ENCODE measurements at places on chromosomes 3 and 15.

DNA sequence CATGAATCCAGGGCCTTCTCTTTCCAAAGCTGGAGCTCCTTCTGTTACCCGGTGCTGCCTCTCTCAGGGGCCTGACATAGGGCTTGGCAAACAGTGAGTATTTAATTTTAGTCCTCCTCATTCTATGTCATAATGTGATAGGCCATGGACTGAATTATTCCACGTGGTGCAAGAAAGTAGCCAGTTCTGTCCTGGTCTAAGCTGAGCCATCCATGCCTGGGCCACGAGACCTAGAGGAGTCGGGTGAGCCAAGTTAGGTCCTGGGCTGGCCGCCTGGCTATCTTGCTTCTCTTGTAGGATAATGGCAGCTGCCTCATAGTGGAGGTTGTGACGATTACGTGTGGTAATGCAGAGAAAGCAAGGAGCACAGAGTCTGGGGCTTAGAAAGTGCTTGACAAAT is 170.6 kb downstream of the FAM43A start:
- no peak for DNase-seq

DNA sequence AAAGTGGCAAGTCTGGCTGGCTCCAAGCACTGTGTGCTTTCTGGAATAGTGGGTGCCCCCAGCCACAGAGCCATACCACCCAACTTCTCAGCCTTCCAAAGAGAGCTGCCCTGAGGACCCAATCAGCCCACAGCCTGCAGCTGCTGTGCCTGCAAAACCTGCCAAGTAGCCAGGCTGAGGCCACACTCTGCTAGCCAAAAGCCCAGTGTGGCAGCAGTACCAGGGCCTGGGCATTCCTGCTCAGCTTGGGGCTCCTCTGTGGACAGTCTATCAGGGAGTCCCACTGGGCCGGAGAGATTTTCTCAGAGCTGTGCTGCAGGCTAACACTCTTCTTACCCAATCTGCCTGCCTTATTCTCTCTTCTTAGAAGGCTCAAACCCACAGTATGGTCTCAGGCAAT is 136.5 kb downstream of the TPRA1 start:
- no peak for DNase-seq

DNA sequence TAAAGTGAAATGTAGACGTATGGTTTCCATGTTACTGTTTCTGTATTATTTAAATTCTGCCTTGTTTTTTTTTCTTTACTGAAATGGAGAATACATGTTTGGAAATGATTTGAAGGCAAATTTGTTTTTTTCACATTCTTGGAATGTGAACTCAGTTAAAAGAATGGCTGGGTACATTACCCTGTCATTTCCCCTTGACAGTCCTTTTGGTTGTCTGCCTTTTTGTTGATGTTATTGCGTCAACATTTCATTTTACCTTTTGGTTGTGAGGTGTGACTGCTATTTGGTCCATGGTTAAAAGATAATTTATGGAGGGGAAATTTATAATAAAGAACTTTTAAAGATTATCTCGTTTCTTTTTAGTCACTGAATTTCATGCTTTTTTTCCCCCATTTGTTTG is 3.2 kb upstream of the GPR171 start:
- no peak for DNase-seq

- DNase-seq, result no peak
Observed at GRCh38 chr15:39625451-39625850, 44.6 kb downstream of the THBS1 start.

- no peak for DNase-seq
Observed at GRCh38 chr15:80386151-80386550, 18.0 kb upstream of the ARNT2 start.

- DNase-seq, result no peak
Observed at GRCh38 chr3:191997093-191997492, 536.1 kb downstream of the PYDC2 start.

- DNase-seq, result no peak
Observed at GRCh38 chr3:2246873-2247648, 148.4 kb downstream of the CNTN4 start.

DNA sequence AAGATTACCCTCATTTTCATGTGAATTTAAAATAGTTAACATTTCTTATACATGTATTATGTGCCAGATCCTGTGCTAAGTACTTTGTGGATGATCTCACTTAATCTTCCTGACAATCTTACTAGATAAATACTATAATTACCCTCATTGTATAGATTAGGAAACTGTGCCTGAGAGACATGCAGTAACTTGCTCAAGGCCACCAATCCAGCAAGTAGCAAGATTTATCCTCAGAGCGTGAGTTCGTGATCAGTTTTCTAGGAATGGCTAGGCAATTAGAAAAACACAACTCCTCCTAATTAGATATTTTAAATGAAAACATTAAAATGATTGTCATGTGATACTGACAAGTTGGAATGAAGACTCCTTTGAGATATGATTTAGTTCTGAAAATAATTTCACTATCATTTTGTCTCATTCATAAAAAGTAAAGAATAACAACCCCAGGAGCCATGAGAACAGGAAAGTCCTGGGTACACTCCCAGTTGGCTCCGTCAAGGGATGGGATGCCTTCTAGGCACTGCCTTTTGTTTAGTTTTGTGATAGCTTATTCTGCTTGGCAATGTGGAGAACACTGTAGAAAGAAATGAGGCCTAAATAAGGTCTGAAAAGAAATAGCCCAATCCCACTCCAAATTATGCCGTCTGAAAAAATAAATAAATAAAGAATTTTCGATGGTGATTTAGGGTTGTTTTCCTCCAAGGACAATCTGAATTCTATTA is 61.3 kb downstream of the FBN1 start:
- no peak for DNase-seq

GRCh38 chr3:185770109-185770508 is 54.7 kb downstream of the IGF2BP2 start:
- DNase-seq, result no peak

GRCh38 chr15:71325481-71325880 is 210.2 kb downstream of the THSD4 start:
- no peak for DNase-seq

GRCh38 chr3:192899540-192899982 is 18.1 kb downstream of the MB21D2 start:
- DNase-seq, result no peak

GRCh38 chr15:74500401-74500800 is 39.4 kb upstream of the UBL7 start:
- no peak for DNase-seq

DNA sequence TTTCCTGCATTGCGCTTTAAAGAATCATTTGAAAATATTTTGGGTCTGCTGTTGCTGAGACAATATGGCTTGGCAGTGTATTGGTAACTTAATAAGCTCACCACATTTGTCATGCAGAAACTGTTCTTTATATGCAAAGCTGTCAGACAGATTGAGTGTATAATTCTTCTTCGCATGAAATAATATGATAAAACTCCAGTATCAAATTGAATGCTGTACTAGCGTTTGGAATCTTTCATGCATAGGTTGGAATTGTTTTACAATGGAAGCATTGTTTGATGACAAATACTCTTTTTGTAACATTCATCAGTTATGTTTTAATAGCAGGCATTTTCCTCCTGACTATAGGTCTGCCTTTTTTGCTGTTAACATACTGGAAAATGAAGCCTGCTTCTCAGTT is 53.8 kb downstream of the RBMS3 start:
- peak; percentile 3 for DNase-seq

- DNase-seq, result no peak
Observed at GRCh38 chr15:75033809-75034208, 10.4 kb downstream of the PPCDC start.

DNA sequence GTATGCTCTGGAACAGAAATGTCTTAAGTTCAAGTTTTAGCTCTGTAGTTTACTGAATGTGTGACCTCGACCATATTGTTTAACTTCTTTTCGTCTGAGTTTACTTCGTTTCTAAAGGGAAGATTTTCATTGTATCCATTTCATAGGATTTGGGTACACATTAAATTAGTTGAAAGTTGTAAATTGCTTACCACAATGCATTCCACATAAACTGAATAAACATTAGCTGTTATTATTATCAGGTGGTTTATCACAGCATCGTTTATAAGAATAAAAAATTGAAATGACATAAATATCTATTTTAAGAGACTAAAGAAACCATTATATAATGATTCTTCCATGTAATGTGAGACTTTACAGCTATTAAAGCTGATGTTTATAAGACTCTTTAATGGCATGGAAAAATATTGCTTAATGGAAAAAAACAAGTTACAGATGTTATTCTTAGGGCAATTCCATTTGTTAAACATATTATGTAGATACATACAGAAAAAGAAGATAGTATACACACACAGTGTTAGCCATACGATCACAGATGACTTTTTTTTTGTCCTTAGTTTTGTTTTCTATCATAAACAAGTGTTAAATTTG is 342.3 kb upstream of the SGO1 start:
- DNase-seq, result no peak

DNA sequence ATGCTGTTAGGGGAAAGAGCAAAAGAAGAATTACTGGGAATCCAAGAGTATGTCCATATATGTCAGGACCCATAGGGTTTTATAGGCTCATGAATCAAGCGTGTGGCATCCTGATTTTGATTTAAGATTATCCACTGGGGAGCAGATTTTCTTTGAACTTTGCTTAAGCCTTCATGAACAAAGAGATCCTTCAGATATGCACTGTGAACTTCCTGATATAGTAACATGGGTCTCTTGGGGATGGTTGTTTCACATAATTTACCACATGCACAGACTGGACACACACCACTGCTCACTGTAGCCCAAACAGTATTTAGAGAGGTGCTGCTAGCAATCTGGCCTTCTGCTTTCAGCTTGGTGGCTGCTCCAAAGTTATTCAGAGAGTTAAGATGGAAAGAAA is 200.9 kb upstream of the ZPLD1 start:
- DNase-seq, result no peak

DNA sequence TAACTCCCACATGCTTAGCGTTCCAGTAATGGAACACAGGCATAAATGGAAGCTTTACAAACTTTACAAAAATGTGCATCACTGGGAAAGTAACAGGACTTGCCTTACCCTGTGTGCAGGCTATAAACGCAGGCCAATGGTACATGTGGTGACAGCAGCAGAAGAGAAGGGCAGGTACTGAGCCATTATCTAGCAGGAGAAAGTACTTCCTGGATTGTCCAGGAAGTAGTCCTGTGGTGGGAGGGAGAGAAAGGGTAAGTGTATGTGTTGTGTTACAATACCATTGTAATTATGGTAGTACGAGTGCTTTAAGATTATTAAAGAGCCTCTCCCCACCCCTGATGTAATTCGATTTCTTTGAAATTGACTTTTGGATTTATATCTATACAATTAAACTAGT is 5.3 kb downstream of the ATP1B3 start:
- no peak for DNase-seq

- no peak for DNase-seq
Observed at GRCh38 chr3:133442518-133442917, 42.7 kb downstream of the BFSP2 start.

GRCh38 chr3:158845765-158846350 is 44.0 kb downstream of the MFSD1 start:
- peak; percentile 46 for DNase-seq

DNA sequence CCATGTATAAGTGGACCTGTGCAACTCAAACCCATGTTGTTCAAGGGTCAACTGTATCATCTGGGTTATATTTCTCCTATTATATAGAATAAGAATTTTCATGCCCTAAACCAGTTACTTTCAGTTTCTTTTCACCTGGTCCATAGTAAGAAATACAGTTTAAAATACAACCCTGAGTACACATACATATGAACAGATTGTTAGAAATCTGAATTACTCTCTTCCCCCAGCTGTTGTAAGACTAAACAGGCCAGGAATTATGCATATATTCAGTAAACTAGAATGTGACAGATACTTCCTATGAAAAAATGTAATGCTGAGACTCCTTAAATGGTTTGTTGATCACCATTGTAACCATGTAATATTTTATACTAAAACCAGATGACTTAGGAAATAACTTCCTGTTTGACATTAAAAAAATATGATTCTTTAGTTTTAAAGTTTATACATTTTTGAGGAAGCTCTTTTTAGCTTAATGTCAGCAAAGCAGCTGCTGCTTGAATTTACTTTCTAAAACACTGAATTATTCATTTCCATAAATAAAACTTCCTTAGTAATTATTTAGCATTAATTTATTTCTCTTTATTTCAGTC is 52.5 kb upstream of the ZCWPW2 start:
- DNase-seq, result no peak

- no peak for DNase-seq
Observed at GRCh38 chr3:102374863-102375634, 59.8 kb upstream of the ZPLD1 start.

DNA sequence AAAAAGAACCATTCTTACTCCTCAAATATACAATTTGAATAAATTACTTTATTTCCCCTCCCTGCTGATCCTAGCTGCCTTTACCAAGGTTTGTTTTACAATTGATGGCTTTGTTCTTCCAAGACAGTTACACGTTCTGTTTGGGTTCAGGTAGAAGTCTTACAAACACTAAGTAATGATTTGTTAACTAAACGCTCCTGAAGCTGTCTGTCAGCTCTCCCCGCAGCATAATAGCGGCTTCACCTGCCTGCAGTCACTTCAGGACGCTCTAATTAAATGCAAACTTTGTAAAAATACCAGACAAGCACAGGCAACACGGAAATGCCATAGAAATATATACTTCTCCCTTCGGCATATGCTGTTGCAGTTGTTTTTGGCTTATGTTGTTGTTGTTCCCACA is 176.4 kb upstream of the MDFIC2 start:
- DNase-seq, result no peak

GRCh38 chr3:128278761-128279600 is 125.7 kb downstream of the EEFSEC start:
- no peak for DNase-seq

GRCh38 chr3:58203541-58203940 is 7.2 kb downstream of the DNASE1L3 start:
- no peak for DNase-seq

DNA sequence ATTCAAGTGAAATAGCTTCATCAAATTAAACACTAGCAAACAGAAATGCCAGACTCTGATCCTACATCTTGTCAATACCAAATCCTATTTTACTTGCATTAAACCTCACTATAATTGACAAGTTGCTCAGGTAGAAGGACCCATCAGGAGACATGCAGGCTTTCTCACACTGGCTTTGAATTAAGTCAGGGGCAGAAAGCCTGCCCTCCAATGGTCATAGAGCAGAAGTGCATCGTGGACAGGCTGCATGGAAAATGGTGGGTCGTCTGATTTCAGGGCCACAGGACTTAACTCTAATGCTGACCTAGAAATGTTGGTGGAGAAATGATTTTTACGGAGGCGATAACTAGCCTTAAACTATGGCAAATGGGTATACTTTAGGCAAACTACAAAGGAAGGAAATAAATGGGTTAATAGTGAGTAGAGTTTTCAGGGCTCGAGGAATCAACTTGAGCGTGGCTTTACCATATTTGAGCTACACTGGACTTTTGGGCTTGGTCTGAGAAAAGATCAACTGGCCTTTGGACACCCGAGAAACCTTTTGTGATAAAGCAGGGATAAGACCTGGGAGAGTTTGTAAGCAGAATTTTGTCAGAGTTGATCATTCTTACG is 283.9 kb downstream of the GRM7 start:
- DNase-seq, result no peak

GRCh38 chr15:65824941-65825544 is 33.0 kb upstream of the DENND4A start:
- DNase-seq, result no peak

DNA sequence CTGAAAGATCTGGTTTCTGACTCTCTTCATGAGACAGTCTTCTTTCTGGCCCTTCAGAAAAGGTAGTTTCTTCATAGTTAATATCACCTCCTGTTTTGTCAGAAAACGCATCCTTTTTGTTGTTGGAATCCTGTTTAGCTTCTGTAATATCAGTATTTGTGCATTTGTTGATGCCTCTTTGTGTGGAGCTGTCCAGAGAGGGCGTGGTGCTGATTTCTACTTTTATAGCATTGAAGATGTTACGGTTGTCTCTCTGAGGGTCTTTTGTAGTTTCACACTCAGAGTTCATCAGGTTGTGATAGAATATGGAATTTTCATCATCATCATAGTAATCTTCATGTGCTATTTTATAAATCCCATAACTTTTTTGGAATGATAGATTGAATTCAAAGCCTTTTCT is 8.9 kb downstream of the GPR149 start:
- no peak for DNase-seq

Measured in NCI-H1694 treated with DMSO at 0.1 percent for 48 hours (cell line).